Activated T-helper 1 cell treated with anti-CD3 and anti-CD28 coated beads, Interleukin-2, amount 50 U/mL, for 16 hours (primary cell): ENCODE measurements at places on chromosomes 3 and 15.

DNA sequence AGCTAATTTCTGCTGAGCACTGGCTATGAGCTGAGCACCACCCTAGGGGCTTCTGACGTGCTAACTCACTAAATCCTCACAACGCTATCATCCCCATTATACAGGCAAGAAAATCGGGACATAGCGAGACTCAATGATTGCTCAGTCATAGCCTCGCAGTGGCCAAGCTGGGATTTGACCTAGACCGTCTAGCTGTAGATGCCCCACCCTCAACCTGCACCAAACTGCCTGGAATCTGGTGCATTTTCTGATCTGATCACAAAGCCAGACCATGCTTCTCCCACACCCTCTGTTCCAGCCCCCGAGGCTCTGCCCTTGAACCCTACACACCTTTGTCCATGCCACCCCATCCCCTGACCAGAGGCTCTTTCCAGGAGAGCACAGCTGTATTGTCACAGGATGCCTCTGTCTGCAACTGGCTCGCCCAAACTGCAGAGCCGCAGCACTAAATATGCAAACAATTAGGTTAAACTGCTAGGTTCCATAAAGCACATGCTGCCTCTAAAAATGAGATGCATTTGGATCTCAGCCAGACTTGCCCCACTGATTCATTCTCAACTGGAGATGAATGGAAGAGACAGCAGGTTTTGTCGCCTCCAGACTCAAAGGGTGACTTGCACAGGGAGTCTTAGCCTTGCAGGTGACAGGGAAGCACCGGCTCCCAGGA lies 95.2 kb downstream of the NUP210 start:
- DNase-seq, result no peak

GRCh38 chr3:53485675-53486403 lies 8.6 kb upstream of the CACNA1D start:
- DNase-seq, result no peak

GRCh38 chr3:78857494-78858111 lies 910.2 kb downstream of the ROBO1 start:
- no peak for DNase-seq

- no peak for DNase-seq
Observed at GRCh38 chr3:153410517-153410916, 248.5 kb downstream of the RAP2B start.

GRCh38 chr15:74201710-74202420 lies 722 bp downstream of the STRA6 start:
- DNase-seq, result no peak

GRCh38 chr3:141055136-141055535 lies 4.0 kb downstream of the SPSB4 start:
- DNase-seq, result no peak

DNA sequence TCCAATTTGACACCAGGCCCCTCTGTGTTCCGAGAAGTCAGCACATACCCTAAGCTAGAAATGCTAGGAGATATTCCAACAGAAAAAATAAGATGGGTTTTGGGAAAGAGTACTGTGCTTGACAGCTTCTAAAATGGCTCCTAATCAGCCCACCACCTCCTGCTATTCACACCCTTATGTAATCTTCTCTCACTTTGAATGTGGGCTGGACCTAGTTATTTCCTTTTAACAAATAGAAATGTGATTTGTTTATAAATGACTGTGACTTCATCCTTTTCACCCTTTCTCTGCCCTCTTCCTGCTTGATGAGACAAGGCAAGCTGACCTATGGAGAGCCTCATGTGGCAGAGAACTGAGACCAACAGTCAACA lies 961.1 kb downstream of the FHIT start:
- DNase-seq, result no peak

GRCh38 chr3:153961494-153961893 lies 159.7 kb upstream of the ARHGEF26 start:
- no peak for DNase-seq

DNA sequence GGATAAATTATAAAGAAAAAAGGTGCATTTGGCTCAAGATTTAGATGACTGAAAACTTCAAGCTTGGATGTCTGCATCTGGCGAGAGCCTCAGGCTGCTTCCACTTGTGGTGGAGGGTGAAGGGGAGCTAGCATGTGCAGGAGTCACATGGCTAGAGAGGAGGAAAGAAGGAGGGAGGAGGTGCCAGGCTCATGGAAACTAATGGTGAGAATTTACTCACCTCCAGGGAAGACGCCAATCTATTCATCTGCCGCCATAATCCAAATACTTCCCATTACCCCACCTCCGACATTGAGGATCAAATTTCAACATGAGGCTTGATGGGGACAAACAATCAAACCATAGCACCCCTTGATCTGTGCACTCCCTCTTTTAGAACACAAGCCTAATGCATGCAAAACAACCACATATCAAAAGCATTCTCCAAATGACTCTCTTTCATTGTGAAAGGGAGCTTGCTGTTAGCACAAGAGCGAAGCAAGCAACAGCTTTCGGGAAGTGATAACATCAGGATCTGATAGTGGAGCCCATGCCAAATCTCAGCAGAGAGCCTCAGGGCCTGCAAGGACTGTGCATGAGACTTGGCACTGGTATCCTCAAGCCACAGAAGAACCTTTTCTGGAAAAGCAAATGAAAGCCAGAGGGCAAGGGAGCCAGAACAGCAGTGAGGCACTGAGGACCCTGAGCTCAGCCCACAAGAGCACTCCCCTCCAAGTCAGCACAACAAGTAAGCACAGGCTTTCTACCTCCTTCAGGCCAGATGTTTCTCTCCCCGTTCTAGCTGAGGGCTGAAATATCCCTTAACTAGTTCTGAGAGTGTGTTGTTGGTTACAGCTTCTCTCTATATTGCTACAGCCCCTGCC lies 50.2 kb upstream of the THBS1 start:
- DNase-seq, result no peak

DNA sequence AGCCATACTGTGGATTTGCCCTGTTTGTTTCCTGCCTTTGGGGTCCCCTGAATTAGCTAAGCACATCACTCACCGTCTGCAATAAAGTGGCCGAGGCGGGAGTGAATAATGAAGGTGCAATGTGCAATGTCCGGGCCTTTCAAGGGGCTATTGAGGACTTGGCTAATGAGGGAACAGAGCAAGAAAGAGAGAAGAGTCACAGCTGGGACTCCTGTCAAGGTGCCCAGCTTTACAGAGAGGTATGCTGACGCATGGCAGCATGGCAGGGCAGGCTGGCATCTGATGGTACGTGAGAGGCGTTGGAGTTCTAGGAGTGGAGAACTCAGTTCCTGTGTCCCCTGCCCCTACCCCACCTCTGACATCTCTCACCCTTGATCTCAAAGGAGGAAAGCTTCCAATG lies 13.8 kb upstream of the ATP2B2 start:
- no peak for DNase-seq

- DNase-seq, result no peak
Observed at GRCh38 chr3:132414841-132415240, 2.5 kb upstream of the DNAJC13 start.

DNA sequence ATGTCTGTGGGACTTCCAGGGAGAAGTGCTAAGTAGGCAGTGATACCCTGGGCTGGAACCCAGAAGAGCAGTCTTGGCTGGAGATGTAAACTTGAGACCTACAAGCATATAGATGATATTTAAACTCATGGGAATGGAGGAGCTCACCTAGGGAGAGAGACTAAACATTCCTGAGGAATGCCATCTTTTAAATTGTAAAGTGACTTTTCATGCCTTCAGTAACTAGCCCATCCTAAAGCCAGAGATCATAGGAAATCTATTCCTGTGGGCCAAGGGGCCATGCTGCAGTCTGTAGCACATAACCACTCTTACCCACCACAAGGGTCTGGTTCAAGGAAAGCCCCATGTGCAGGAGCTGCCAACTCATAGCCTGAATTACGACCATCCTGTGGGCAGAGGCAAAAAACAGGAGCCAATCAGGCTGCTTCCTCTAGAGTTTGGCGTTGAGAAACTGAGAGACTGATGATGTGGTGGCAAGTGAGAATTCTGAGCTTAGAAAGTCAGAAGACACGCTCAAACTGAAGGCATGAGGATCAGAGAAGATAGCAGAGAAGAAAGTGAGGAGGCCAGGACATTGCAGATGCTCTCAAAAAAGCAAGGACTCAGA lies 37.5 kb downstream of the CTDSPL start:
- no peak for DNase-seq

DNA sequence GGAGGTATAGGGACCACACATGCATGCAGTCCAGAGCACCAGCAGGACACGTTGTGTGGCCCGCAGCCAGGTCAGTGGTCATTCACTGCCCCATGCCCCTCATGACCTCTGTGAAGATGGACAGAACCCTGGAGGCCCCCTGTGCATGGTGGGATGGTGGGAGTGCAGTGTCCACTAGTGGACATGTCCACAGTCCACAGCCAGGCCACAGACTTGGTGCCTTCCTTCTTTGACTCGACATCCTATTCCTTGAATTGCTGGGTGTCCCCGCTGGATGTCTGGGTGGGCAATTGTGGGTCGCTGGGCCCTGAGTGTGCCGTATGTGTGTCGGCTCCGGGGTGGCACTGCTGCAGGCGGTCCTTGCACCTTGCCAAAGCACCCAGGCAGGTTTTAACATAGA lies 35.7 kb downstream of the KLF15 start:
- no peak for DNase-seq

DNA sequence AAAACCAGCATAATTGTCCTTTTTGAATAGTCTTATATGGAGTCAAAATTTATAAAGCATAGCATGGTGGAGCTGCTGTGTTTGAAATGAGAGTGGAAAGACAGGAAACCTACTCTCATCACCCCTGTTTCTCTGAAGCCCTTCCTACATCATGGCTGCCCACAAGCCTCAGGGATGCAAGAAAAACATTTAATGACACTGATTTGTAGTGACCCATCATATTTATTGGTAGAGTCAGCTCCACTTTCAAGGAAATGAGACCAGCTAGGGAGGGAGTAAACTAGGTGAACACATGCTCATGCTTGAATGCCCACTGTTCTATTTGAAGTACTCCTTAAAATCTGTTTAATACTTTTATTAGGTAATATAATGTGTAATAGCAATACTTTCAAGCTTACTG lies 494.3 kb upstream of the KCNMB2 start:
- no peak for DNase-seq
